ENCODE measurements at places on chromosomes 1 and 21.

GRCh38 chr1:101237229-101237837 is 514 bp downstream of the S1PR1 start:
- DNase-seq = no peak

GRCh38 chr1:12056331-12056841 is 6.7 kb upstream of the TNFRSF8 start:
- no peak for DNase-seq

GRCh38 chr1:109151146-109151990 is 37.5 kb downstream of the ELAPOR1 start:
- DNase-seq = no peak

GRCh38 chr1:220755309-220755708 is 7.2 kb downstream of the MTARC2 start:
- DNase-seq = no peak

Measured in activated CD4-positive, alpha-beta T cell treated with anti-CD3 and anti-CD28 coated beads for 24 hours (primary cell).